ENCODE measurements at places on chromosomes 3 and 15.

GRCh38 chr3:54713455-54713854, 214.4 kb downstream of the LRTM1 start:
- DNase-seq: no peak

- no peak for DNase-seq
Observed at GRCh38 chr15:34019369-34019990, 19.5 kb downstream of the AVEN start.

DNA sequence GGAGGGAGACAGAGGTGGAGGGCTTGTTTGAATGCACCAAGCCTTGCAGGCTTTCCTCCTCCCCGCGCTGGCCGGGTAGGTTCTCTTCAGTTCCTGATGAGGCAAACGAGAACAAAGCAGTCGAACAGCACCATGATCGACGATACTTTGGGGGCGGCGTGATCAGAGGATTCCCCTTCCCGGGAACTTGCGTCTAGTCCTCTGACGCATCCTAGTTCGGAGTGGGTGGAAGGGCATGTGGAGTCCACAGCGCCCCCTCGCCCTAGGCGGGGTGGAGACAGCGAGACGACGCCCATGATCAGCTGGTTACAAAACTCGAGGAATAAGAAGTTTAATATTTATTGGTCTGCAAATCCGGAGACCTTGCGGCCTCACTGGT, 452 bp upstream of the SV2B start:
- DNase-seq: no peak

- DNase-seq: no peak
Observed at GRCh38 chr3:59273976-59274375, 224.2 kb upstream of the CFAP20DC start.

GRCh38 chr15:58761010-58761388, 10.1 kb upstream of the MINDY2 start:
- no peak for DNase-seq

DNA sequence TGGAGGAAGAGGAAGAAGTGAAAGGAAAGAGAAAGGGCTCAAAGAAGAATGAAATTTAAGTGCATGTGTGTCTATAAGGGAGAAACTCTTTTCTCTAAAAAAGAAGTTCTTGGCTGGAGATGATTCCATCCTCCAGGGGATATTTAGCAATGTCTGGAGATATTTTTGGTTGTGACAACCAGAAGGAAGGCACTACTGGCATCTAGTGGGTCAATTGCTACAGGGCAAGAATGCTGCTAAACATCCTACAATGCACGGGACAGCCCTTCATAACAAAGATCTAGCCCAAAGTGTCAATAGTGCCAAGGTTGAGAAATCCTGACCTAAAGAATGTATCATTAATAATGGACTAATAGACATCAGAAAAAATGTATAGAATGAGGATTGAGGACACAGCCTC, 57.4 kb upstream of the ST3GAL6 start:
- DNase-seq: no peak

DNA sequence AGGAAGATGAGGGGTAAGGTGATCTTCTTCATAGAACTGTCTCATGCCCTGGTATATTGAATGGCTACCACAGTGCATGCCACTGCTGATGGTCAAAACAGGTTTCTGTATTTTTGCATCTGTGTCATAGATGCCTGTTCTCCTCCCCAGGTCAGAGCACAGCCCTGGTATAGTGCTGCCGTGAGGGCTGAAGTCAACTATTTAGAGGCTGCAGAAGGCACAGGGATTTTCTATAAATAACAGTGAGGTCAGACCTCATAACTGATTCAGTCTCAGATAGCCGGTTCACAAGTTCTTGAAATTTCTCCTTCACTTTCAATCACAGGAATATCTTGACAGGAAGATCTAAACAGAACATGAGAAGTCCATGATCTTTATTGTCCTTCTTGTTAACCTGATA, 99.2 kb upstream of the NUDT16 start:
- DNase-seq: no peak

- DNase-seq: no peak
Observed at GRCh38 chr3:134624537-134625287, 26.1 kb downstream of the KY start.

GRCh38 chr3:167450195-167450594, 23.6 kb downstream of the SERPINI2 start:
- DNase-seq: no peak

DNA sequence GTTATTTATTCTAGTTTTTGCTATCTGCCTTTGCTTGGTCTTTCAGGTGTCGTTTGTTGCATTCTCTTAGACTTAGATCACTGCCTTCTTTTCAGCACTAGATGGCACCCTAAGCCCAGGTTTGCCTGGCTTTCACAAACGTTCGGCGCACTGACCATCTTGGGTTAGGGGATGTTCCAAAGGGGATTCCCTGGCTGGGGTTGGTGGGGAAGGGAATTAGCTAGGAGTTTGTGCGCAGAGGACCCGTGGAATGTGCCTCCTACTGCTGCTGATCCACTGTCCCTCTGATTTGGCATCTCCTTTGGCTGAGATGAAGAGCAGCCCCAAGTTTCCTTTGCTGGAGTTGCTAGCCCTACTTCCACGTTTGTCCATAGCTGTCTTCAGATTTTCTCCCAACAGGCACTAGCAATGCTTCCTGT, 33.9 kb downstream of the PFN2 start:
- peak; percentile 45 for DNase-seq

DNA sequence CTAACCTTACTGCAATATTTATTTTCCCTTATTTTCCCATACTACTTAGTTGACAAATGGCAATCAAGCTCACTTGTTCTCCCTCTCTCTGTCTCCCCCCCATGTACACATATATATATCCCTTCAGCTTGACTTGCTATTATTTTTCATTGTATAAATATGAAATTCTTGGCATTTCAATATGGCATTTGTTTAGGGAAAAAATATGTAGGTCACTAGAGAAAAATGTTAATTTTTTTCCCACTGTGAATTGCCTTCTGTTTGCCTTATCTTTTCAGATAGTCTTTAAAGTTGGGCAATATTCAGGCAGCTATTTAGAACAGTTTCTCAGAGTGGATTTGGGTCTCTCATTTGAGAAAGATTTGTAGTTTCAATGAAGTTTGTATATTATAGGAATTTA, 62.8 kb upstream of the UTS2B start:
- no peak for DNase-seq

- DNase-seq: no peak
Observed at GRCh38 chr3:155889952-155890351, 19.5 kb downstream of the GMPS start.

GRCh38 chr3:143821862-143822261, 26.4 kb downstream of the SLC9A9 start:
- DNase-seq: no peak

DNA sequence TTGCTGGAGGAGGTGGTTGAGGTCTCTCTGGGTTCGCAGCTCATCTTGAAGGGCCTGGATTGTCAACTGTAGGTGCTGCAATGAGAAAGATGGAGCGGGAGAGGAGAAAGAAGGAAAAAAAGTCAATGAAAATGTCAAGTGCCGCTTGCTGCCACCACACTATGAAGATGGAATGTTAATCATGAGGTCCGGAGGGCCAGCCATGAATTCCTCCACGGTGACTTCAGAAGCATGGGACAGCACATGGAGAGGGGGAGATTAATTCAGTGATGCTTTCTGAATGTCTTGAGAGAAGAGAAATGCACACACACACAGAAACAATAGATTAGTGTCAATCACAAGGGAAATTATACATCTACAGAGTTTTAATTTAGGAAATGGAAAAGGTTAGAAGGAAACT, 171.9 kb downstream of the ERC2 start:
- DNase-seq: no peak

GRCh38 chr3:58120075-58120812, 90.5 kb downstream of the DNASE1L3 start:
- DNase-seq: no peak

DNA sequence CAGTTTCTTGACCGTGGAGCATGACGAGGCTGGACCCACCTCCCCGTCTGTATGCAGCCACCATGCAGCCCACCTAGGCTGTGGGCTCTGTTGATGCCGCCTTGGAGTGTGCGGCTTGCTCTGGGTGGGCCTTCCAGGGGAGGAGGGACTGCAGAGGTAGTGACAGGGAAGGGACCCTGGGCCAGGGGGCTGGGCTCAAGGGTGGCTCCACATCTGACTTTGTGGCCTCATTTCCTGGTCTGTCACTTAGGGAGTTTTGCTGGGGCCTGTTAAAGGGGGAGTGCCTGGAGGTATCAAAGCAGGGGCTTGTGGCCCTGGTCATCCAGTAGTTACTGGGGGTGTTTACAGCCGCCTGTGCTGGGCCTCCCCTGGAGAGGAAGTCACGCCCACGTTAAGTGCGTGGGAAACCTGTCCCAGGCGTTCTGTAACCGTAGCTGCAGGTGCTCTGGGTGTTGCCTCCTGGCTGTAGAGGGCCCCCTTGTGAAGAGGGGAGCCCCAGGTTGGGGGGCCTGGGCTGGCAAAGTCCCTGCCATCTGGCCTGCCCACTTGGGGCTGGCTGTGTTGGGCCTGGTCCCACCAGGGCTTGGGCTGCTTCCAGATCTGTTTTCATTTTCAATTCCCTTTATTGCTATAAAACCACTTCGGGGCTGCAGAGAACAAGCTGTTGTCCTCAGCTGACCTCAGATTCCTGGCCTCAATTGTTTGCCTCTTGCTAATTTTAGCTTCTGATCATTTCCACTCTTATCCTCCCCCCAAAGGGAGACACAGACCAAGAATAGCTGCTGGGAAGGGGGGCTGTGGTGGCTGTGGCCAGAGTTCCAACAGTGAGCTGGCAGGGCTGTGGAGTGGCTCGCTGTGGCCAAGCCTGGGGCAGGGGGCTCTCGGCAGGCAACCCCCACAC, 26.5 kb downstream of the KLF13 start:
- no peak for DNase-seq

- DNase-seq: no peak
Observed at GRCh38 chr3:13006216-13006990, 66.8 kb downstream of the IQSEC1 start.

DNA sequence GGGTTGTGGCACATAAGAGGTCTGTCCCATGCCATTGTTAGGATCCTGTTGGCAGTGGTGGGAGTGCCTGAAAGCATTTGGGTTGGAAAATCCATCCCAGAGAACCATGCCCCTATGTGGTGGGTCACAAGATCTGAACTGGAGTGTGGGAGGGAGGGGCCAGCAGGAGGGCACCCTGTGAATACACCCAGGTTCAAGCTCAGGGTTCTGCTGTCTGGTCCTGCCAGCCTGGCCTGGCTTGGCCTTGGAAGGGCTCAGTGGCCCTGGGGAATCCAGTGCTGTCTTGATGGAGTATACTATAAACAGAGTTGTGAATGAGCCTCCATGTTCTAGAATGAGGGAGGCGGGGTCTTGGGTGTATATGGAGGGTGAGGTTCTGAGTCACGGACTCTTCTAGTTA, 11.8 kb downstream of the ANKDD1A start:
- no peak for DNase-seq

DNA sequence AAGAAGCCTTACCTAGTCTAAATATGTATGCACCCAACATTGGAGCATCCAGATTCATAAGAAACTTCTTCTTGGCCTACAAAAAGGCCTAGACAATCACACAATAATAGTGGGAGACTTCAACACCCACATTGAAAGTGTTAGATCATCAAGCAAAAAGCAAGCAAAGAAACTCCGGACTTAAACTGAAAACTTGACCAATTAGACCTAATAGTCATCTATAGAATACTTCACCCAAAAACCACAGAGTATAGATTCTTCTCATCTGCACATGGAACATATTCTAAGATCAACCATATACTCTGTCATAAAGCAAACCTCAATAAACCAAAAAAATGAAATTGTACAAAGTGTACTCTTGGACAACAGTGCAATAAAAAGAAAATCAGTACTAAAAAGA, 22.3 kb upstream of the OR5K4 start:
- DNase-seq: no peak

DNA sequence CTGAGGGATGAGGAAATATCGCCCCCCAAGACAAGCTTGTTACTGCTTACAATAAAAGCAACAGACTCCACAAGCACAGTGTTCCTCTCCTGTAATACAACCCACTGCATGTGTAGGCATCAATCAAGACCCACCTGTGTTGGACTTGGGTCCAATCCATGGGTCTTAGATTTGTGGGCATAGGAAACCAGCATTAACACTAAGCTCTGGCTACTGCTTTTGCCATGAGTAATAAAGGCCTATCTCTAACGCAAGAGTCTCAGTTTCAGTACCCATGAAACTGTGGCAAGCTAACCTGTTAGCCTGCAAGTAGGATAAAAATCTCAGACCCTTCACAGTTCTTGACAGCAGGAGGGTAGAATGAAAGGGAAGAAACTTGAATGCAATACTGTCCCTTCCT, 5.2 kb upstream of the EIF1B start:
- no peak for DNase-seq
